ENCODE measurements at places on chromosomes 3 and 15. TPM values are rescaled to one million over a fixed set of nuclear protein-coding genes. Genes with fewer than 3 reads are reported as not detected.

LRRC31 gene
- total RNA-seq = not detected

ANKUB1 gene
- not detected for total RNA-seq

MCTP2 gene
- 0.72 TPM for total RNA-seq

GRCh38 chr3:20870106-20870899 lies 684.3 kb upstream of the SGO1 start:
- DNase-seq = no peak

- no peak for DNase-seq
Observed at GRCh38 chr15:22930782-22931484, 49.2 kb downstream of the CYFIP1 start.

GRCh38 chr3:64908251-64908685 lies 220.5 kb upstream of the ADAMTS9 start:
- no peak for DNase-seq

- peak; percentile 59 for DNase-seq
Observed at GRCh38 chr3:109275702-109276293, 40.5 kb downstream of the DPPA2 start.

GRCh38 chr3:139427283-139428060 lies 38.0 kb upstream of the COPB2 start:
- DNase-seq = no peak

DNA sequence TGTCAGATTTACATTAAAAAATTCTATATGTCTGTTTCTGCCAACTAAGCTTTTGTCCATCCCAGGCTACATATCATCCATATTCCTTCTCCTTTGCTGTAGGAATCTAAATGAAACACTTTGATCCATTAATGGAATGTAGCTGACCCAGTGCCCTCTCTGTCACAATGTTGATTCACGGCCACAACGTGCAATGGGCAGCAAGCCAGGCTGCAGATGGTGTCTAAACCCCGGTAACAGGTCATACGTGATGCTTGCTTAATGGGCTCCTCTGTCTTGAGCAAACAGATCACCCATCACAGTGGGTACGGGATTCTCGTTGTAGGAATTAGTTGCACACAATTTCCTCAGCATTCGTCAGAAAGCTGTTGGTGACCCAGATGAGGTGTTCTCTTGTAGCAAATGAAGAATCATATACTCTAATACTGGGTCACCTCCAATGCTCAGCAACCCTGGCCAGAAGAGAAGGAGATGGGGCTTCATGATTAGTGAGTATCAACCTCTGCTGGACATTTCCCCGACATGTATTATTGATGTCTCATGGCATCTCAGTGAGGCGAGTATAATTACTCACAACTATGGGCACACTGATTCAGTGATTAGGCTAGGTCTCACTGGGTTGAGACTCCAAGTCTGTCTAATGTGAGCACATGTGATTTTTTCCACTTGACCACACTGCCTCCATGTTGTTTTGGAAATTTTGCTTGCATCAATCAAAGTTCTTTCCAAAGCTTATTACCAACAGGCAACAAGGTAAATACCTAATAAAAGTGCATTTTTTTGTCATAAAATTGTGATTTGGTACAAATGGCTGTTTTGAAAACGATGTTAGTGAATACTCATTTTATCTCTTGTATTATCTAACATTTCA lies 12.9 kb upstream of the DCBLD2 start:
- DNase-seq = no peak

Measured in right cardiac atrium (tissue), 5 donors.